ENCODE measurements at places on chromosomes 7 and 10. TPM values are rescaled to one million over a fixed set of nuclear protein-coding genes. Genes with fewer than 3 reads are reported as not detected.

CLCN1 gene
- 0.16 TPM for polyA plus RNA-seq

UPK3B gene
- 2.8 TPM for polyA plus RNA-seq

CRTAC1 gene
- 34.9 TPM for polyA plus RNA-seq

FRMD4A gene
- polyA plus RNA-seq, result 87.2 TPM

LMBR1 gene
- 40.4 TPM for polyA plus RNA-seq

CUBN gene
- polyA plus RNA-seq, result 178 TPM

JAKMIP3 gene
- 0.17 TPM for polyA plus RNA-seq

ELAPOR2 gene
- polyA plus RNA-seq, result 9.2 TPM

GIMAP1 gene
- 3.0 TPM for polyA plus RNA-seq

UBTD1 gene
- polyA plus RNA-seq, result 8.1 TPM

PNLIPRP2 gene
- polyA plus RNA-seq, result 0.10 TPM

MINDY3 gene
- 54.8 TPM for polyA plus RNA-seq

VAX1 gene
- not detected for polyA plus RNA-seq

DYNC1I1 gene
- polyA plus RNA-seq, result 0.67 TPM

VIPR2 gene
- 3.7 TPM for polyA plus RNA-seq

CLRN3 gene
- 21.5 TPM for polyA plus RNA-seq

PCLO gene
- 8.0 TPM for polyA plus RNA-seq

NANOS1 gene
- polyA plus RNA-seq, result 4.1 TPM
